CD8-positive, alpha-beta T cell (primary cell): ENCODE measurements at places on chromosomes 7 and 10. TPM values are rescaled to one million over a fixed set of nuclear protein-coding genes. Genes with fewer than 3 reads are reported as not detected.

GRCh38 chr10:65793738-65794425 is 1132.0 kb upstream of the LRRTM3 start:
- no peak for DNase-seq

GRCh38 chr7:35519971-35520809 is 174.7 kb downstream of the HERPUD2 start:
- peak; percentile 40 for DNase-seq

The PODXL gene
- 0.86 TPM for total RNA-seq

DNA sequence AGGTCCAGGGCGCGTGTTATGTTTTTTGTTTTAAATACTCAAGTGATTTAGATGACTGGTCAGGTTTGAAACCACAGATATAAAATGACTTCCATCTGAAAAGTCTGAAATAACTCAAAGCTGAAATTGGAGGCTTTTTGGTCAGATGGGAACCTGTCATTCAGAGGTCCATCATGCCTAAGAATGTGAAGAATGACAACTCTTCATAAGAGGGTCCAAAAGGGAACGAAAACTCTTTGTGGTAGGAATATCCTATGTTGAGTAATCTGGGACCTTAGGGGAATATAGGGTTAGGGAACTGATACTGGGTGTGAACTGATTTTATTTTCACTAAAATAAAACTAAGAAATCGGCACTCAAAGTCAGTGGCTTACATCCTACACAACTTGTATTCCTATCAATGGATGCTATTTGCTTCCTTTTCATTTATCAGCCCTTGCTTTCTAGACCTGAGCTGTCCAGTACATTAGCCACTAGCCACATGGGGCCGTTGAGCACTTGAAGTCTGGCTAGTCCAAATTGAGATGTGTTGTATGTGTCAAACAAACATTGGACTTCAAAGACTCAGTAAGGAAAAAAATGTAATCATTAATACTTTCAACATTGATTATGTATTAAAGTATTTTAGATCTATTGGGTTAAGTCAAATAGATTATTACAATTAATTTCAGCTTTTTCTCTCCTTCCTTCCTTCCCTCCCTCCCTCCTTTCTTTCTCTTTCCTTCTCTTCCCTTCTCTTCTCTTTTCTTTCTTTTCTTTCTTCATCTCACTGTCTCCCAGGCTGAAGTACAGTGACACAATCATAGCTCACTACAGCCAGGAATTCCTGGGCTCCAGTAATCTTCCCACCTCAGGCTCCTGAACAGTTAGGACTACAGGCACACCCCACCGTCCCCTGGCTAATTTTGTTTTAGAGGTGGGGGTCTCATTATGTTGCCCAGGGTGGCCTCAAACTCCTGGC is 56.5 kb upstream of the KDM7A start:
- DNase-seq, result no peak
